Left kidney (tissue), 8 donors: ENCODE measurements at places on chromosomes 13 and 19.

GRCh38 chr19:29782260-29782580 lies 29.6 kb upstream of the CCNE1 start:
- no peak for DNase-seq

GRCh38 chr13:109256866-109257760 lies 529.3 kb downstream of the IRS2 start:
- peak; percentile 37 for DNase-seq

GRCh38 chr13:31919971-31920726 lies 111.4 kb upstream of the FRY start:
- no peak for DNase-seq

- DNase-seq = no peak
These were observed 100.1 kb downstream of the DGKH start for GRCh38 chr13:42148538-42148937.

GRCh38 chr13:40786568-40786996 lies 2.8 kb upstream of the SLC25A15 start:
- DNase-seq = no peak

GRCh38 chr19:21513651-21514050 lies 8.2 kb downstream of the ZNF429 start:
- DNase-seq = no peak

DNA sequence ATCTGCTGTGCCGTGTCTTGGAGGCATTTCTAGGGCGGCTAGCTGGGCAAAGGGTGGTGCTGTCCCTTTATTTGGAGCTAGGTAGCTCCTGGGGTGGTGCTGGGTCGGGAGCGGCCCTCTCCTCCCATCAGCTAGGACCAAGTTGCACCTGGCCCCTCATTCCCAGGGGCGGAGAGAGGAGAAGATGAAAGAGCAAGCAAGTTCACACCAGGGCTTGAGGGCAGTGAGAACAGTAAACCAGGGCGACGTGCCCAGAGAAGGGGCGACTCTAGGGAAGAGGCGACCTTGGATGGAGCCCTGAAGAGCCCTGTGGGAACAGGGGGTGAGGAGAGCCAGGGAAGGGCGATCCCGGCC lies 17.0 kb upstream of the KCNN1 start:
- DNase-seq = no peak

DNA sequence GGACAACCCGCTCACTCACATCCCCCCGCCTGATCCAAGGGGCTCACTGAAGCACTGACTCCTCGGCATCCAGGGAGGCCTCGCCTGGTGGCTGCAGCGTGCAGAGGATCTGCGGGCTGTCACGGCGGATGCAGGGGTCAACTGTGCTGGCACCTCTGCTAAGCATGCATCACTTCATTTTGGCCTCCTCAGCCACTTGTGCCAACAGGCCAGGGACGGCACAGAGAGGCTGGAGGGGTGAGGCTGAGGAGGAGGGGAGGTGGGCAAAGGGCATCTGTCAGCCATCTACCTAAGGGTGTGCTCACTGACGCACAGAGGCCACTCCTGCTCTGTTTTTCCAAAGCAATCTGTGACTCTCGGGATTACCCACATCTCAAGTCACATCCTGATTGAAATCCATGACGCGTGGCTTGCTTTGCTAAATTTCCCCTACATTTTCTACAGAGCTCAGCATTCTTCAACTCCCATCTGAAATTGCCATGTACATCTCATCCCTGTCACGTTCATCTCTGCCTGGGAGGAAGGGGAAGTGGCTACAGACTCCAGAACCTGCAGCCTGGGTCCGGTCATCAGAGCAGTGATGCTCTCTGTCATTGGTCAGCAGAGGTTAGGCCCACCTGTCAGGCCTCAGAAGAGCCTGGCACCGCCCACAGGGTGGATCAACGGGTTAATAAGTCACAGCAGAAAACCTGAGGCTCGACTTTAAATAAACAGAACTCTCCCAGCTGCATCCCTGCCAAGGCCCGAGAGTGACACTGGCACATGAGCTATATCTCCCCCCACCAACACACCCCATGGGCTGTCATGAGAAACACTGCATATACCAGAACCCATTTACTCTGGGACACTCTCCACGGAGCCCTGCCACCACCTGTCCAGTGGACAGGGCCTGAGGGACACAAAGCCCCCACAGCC lies 17.6 kb downstream of the ELL start:
- DNase-seq = peak; percentile 68

GRCh38 chr19:43622070-43622469 lies 2.6 kb upstream of the ZNF428 start:
- DNase-seq = no peak
